Stimulated activated naive B cell treated with anti-CD40 and anti-IgM and Interleukin-4, amounts not matched to agents 10 μg/mL and 1 μg/mL and 100 μg/mL, for 72 hours (primary cell): ENCODE measurements at places on chromosomes 13 and 19.

DNA sequence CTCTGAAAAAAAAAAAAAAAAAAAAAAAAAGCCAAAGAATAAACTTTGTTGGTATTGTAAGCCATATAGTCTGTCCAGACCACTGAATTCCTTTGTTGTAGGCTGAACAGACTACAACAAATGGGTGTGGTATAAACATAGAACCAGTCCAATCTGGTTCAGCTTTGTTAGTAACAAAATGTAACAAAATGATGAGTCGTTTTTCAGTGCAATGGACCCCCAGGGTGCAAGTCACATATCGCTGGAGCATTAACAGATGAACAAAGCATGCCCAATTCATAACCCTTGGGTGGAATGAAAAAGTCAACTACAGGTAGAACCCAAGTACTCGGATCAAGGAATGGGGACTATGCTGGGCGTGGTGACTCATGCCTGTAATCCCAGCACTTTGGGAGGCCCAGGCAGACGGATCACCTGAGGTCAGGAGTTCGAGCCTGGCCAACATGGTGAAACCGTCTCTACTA is 13.6 kb upstream of the FCHO1 start:
- H3K36me3 ChIP-seq = peaks cover 43% of the 10 kb centered on the region
- no peaks in the 10 kb centered on the region for H3K27me3 ChIP-seq
- no peak overlapping the region for H3K4me3 ChIP-seq

DNA sequence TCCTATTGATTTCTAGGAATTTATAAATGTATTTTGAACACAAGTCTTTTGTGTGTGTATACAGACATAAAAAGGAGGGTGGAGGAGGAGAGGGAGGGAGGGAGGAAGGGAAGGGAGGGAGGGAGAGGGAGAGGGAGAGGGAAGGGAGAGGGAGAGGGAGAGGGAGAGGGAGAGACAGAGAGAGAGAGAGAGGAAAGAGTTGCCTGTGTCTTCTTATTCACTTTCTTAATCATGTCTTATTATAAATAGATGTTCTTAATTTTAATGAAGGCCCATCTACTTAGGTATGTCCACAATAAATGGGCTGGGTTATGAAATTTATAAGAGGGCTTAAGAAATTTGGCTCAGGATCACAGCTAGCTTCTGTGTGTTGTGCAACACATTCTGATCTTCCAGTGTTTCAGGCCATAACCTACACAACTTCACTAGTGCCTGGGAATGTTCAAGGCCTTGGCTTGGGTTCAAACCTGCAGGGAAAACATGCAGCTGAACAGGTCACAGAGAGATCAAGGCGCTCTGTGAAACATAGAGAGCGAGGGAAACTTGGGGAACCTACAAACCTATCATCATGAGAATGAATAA is 39.3 kb downstream of the ZNF45 start:
- H3K4me3 ChIP-seq = no peak overlapping the region
- H3K36me3 ChIP-seq = peaks cover 54% of the 10 kb centered on the region
- peaks cover 1% of the 10 kb centered on the region for H3K4me1 ChIP-seq
- no peak for DNase-seq
- H3K27ac ChIP-seq = no peak overlapping the region

DNA sequence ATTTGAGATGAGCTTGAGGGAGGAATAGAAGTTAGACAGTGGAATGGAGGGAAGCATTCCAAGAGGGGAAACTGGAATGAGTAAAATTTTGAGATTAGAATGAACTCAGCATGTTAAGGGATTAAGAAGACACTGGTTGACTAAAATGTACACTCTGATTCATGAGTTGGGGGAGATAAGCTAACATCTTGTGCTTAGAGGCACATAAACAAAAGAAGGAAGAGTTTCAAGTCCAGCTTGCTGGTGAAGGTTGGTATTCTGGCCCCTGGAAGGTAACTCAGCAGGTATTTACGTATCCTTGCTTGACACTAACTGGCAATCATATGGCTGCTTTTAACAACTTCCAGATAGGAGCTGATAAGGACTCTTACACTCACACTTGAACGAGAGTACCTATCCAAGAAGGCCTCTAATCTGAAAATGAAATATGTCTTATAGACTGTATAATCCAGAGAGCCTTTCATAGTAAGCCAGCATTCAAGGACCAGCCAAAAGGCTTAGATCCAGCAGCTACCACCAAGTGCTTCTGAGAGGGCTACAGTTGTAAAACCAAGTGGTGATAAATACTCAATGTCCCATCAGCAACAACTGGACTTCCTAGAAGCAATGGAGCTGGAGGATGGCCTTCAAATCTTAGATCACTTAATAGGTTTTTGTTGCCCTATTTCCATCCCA is 149.7 kb upstream of the SERP2 start:
- H3K36me3 ChIP-seq = no peaks in the 10 kb centered on the region
- no peak overlapping the region for H3K27ac ChIP-seq
- no peaks in the 10 kb centered on the region for H3K4me1 ChIP-seq
- DNase-seq = no peak
- H3K4me3 ChIP-seq = no peak overlapping the region
- H3K27me3 ChIP-seq = no peaks in the 10 kb centered on the region

GRCh38 chr13:50071379-50071778 is 56.1 kb downstream of the KCNRG start:
- H3K36me3 ChIP-seq = peaks cover 15% of the 10 kb centered on the region
- H3K27ac ChIP-seq = no peak overlapping the region
- DNase-seq = no peak
- H3K4me1 ChIP-seq = peaks cover 8% of the 10 kb centered on the region
- no peak overlapping the region for H3K4me3 ChIP-seq

GRCh38 chr19:40687525-40688016 is 2.9 kb downstream of the NUMBL start:
- H3K36me3 ChIP-seq = peaks cover 24% of the 10 kb centered on the region
- no peak overlapping the region for H3K4me3 ChIP-seq
- no peaks in the 10 kb centered on the region for H3K27me3 ChIP-seq
- no peak overlapping the region for H3K27ac ChIP-seq
- H3K4me1 ChIP-seq = peaks cover 12% of the 10 kb centered on the region

GRCh38 chr19:51271067-51271466 is 20.2 kb downstream of the SIGLECL1 start:
- DNase-seq = no peak
- H3K27ac ChIP-seq = no peak overlapping the region
- no peak overlapping the region for H3K4me3 ChIP-seq
- peaks cover 24% of the 10 kb centered on the region for H3K27me3 ChIP-seq

- H3K4me1 ChIP-seq = peaks cover 43% of the 10 kb centered on the region
- H3K36me3 ChIP-seq = peaks cover 53% of the 10 kb centered on the region
- no peak for DNase-seq
Observed at GRCh38 chr19:5624018-5624663, 1.3 kb downstream of the SAFB start.

DNA sequence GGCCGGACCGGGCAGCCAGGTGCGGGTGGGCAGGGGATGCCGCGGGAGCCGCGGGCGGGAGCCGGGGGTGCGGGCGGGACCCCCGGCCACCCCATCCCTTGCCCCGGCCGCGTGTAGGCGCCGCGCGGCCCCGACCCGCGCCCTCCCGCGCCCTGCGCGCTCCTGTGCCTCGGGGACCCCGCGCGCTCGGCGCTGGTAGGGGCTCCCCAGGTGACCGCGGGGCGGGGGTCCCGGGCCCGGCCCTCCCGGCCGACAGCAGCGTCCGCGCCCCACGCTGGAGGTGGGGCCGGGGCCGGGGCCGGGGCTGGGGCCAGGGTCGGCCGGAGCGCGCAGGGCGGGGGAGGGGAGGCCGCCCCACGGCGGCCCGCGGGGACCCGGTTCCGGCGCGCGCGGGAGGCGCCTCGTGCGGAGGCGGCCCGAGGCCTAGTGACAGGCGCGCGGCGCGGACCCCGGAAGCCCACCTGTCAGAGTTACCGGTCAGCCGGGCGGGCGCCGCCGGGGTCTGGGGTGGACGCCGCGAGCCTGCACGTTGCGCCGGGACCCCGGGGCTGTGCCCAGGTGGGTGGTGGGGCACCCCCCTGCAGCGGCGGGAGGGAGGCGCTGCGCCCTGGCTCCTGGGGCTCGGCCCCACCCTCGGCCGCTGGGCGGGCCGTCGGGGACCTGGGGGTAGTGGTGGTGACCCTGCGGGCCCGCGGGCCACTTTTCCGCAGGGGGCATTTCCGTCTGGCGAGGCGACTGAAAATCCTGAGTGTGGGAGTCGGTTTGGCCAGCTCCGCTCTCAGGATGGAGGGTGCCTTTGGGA is 518 bp downstream of the TFDP1 start:
- no peaks in the 10 kb centered on the region for H3K27me3 ChIP-seq
- H3K27ac ChIP-seq = peak overlapping the region; percentile 84
- peak; percentile 21 for DNase-seq
- peaks cover 34% of the 10 kb centered on the region for H3K4me1 ChIP-seq
- peaks cover 24% of the 10 kb centered on the region for H3K36me3 ChIP-seq
